Esophagus squamous epithelium (tissue), 5 donors: ENCODE measurements at places on chromosomes 6 and 20.

DNA sequence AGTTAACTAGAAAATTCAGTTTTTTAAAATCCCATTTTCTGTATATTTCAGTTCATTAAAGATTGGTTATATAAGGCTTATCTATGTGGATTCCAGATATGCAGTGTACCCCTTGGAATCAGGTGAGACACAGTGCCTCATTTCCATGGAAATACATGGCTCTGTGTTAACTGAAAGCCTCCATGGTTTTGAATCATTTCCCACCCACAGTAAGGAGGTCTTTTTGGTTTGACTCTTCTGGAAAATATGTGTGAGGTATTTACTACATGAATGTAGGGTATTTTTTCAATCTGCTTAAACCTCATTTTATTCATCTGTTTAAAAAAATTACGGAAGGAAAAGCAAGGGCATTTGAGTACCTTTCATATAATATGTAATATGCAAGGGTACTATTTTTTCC, 25.5 kb downstream of the RNF144B start:
- DNase-seq: no peak

DNA sequence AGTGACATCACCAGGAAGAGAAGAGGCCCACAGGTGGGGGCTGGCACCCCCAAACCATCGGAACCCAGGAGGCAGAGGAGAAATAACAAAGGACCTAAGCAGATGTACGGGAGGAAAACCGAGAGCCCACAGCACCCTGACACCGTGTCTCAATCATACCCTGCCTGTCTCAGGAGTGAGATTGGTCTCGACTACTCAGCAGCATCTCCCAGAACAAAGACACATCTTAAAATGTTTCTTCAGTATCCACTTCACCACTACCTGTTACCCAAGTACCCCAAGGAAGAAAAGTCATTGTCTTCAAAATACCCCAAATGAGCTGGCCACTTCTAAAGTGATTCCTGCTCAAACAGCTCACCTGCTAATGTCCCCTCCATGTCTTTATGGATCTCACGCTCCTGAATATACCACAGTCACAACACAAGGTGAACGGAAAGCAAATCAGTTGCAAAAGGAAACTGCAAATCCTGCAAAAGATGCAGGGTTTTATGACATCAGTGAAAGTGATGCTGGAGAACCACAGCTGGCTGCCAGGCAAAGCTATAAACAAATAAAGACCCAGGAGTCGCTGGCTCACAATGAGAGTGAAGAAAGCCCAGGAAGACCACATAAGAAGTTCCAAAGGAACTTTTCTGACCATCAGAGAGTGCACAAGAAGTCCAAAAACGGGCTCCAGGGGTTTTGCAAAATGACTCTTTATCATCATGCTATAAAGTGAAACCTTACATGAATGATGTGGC, 44.1 kb downstream of the PREX1 start:
- DNase-seq: no peak

DNA sequence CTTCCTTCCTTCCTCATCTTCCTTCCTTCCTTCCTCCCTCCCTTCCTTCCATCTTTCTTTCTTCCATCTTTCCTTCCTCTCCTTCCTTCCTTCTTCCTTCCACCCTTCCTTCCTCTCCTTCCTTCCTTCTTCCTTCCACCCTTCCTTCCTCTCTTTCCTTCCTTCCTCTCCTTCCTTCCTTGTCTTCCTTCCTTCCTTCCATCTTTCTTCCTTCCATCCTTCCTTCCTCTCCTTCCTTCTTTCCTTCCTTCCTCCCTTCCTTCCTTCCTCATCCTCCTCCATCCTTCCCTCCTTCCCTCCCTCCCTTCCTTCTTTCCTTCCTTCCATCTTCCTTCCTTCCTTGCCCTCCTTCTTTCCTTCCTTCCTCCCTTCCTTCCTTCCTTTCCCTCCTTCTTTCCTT, 361.4 kb upstream of the TSHZ2 start:
- DNase-seq: no peak

DNA sequence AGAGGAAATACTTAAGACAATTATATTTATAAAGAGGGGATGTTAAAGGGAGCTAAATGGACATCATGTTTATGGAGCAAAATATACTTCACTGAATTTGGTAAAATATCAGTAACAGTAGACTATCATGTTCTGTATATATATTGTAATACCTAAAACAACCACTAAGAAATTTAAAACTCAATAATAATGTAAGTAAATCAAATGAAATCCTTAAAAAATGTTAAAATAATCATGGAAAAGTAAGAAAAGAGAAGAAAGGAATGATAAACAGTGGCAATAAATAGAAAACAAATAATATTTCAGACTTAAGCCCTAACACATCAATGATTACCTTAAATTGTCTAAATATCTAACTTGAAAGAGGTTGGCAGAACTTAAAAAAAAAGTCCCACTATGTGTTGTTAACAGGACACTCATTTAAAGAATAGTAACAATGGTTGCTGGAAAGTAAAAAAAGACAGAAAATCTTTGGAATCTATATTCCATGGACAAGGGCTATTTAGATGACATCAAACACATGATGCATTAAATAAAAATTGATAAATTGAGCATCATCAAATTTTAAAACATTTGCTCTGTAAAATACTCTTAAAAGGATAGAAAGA, 842.2 kb upstream of the MAP3K7 start:
- no peak for DNase-seq

GRCh38 chr6:33147807-33148666, 44.2 kb downstream of the COL11A2 start:
- no peak for DNase-seq
